ENCODE measurements at places on chromosomes 5 and 9. TPM values are rescaled to one million over a fixed set of nuclear protein-coding genes. Genes with fewer than 3 reads are reported as not detected.

GRCh38 chr5:176817841-176818377 is 7.5 kb downstream of the UNC5A start:
- DNase-seq, result no peak

DNA sequence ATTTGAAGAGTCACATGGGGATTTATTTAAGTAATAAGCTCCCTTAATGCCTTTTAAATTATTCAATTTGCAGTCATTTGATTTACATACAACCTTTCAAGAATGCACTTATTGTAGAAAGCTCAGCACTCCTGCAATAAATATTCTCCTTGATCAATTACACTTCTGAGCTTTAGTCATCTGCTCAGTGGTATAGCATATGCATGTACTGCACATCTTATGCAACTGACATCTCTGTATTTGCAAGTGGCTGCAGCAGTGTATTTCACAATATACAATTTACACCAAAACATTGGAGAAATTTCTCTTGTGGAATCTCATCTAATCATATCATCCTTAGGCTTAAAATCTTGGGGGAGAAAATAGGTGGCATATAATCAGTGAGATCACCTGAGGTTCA is 325.7 kb downstream of the SLF1 start:
- no peak for DNase-seq

DNA sequence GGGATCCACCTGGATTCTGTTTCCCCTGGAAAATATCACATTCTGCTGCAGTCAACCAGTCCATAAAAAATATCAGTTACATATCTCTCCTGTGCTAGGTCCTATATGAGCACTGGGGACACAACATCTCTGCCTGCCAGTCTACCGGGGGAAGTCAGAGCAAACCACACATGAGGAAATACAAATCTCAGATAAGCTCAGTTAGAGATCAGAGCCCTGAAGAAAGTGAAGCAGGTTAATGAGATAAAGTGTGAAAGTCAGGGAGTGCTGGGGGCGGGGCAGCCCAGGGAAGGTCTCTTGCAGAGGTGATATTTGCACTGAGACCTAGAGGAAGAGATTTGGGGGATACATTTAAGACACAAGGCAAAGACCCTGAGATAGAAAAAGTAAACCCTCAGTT is 67.8 kb upstream of the SLC1A1 start:
- no peak for DNase-seq

Gene C7
- 272 TPM for total RNA-seq

Gene KIF27
- total RNA-seq, result 3.8 TPM

Data from Right ventricle myocardium superior (tissue), 1 donor.